AG04450 (cell line): ENCODE measurements at places on chromosomes 16 and 17.

DNA sequence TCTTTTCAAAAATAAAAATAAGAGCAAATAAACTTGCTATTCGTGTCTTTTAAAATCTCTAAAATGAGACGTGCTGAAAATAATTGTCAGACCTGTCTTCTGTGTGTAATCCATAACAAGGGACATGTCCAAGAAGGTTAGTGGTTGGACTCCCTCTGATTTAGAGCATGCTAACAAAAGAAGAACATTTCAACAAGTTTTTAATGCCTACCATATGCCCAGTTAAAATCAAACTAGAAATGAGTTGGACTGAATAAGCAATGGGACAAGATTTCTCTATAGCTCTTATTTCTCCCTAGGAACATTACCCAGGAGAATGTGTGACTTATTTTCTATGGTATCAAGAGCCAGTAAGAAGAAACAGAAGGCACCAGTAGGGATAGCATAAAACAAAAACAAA, 689.7 kb upstream of the SOX9 start:
- no peak for DNase-seq

- no peak for DNase-seq
Observed at GRCh38 chr17:79844869-79845600, 5.8 kb upstream of the CBX4 start.

DNA sequence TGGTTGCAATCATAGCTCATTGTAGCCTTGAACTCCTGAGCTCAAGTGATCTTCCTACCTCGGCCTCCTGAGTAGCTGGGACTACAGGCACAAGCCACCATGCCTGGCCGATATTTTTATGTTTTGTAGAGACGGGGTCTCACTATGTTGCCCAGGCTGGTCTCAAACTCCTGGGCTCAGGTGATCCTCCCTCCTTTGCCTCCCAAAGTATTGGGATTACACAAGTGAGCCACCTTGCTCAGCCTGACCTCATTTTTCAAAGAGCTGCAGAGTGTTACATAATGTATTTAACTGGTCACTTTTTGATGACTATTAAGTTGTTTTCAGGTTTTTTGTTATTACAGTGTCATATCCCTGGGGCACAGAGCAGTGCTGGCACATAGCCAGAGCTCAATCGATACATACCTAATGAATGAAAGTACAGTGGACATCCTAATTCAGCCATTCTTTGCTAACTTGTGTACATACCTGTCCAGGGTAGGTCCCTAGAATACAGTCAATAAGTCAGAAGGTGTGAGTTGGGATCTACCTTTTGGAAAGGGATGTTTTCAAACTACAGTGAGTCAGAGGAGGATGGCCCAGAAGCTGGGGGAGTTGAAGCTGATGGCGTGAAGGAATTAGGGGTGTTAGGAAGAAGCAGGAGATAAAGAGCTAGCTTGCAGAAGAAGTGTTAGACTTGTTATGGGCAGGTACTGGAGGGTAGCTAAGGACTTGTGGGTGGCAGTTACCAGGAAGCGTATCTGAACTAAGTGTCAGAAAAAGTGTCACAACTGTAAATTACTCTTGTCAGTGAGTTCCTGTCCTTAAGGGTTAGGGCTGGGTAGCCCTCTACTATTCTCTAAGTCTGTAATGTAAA, 20.1 kb upstream of the CYLD start:
- no peak for DNase-seq

GRCh38 chr17:968812-969730, 10.5 kb downstream of the NXN start:
- no peak for DNase-seq

DNA sequence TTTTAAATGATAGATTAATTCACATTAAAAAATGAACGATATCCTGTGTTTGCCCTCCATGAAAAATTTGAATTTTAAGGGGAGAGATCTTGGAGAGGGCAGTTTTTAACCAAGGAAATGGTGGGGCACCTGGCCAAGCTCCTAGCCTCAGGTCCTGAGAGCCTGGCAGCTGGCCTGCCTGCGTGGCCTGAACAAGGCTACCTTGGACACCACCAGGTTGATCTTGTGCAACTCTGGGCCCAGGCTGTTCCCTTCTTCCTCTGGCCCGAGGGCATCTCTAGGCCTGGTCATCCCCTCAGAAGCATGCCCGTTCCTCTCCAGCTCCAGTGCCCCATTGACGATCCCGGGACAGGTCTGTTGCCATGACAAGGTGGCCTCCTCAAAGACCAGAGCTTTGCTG, 33.4 kb upstream of the LONP2 start:
- no peak for DNase-seq

DNA sequence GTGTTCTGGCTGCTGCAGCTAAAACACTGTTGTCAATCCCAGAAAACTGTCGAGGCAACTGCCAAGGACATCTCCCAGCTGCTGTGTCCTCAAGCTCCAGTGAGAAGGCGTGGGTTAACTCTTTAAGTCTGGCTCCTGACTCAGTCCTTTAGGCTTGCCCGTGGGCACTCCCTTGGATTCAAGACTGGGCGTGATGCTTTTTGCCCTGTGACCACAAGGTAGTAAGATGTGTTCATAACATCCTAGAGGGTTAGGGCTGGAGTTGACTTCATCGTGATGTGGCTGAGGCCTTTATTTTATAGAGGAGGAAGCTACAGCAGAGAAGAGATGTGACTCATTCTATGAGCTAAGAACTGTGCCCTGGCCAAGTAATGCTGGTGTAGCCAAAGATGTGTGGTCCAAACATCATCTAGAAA, 50.9 kb upstream of the TEKT3 start:
- peak; percentile 76 for DNase-seq

DNA sequence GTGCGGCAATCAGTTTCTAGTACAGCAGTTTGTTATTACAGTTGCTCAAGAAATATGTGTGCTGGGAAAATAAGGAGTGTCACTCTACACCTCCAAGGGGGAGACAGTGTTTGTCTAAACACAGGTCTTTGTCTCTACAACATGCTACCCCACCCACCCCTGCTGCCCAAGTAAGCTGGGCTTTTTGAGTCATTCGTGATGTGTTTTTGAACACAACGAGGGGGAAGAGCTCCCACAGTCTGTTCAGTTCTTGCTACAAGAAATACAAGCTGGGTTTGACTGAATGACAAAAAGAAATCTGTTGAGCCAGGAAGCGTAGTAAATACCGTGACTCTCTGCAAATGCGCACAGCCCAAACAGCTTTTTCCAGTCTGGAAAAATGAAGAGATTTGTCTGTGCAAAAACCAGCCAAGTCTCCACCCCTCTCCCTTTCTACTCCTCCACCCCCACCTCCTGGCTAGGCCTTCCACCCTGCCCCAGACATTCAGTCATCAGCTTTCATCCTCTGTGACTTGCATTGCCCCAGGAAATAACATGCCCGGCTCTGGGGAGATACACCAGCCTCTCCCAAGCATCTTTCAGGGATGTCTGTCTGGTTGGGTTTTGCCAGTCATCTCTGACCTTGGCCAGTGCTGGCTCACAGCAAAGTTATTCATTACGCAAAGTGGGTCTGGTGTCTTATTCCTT, 25.7 kb downstream of the CHD9 start:
- DNase-seq: peak; percentile 65

DNA sequence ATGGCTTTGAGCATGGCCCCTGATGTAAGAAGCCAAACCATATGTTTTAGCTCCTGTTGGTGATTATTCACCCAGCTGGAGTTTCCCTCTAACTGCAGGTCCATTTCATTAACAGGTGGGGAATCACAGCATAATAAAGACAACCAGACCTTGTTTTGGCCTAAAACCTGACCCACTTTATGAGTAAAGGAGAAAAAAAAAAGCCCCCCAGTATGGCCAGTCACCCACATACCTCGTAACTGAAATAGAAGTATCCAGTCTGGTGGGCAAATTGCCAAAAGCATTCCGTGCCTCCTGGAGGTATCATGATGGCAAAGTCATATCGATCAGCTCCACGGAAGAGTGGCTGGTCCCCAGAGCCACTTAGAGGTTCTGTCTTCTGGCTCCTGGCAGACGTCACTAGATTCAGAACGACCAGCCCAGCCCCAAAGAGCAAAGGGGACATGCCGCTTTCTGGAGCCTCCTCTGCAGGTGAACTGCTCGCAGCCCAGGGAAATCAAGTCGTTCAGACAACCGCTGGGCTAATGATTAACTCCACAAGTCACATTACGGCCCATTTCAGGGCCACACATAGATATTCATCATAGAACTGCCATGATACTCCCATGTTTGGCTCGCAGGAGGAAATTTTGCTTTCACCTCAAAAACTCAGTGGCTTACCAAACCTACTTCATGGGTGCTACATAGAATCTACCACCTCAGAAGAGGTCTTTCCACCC, at the start of gene TMED6:
Gene TMED6, minus strand, starts transcription at position 478 of the 719 bp plus-strand sequence. Its CDS starts 33 bp downstream, at position 445.
- DNase-seq: no peak
